ENCODE measurements at places on chromosomes 7 and 10. TPM values are rescaled to one million over a fixed set of nuclear protein-coding genes. Genes with fewer than 3 reads are reported as not detected.

The GATA3 gene
- polyA plus RNA-seq: 0.63 TPM

The MMP21 gene
- 0.09 TPM for polyA plus RNA-seq

The NKX2-3 gene
- polyA plus RNA-seq: not detected

The SLC13A4 gene
- polyA plus RNA-seq: 0.28 TPM

The IGFBP3 gene
- polyA plus RNA-seq: 8.5 TPM

The ANXA8L1 gene
- 0.50 TPM for polyA plus RNA-seq

DNA sequence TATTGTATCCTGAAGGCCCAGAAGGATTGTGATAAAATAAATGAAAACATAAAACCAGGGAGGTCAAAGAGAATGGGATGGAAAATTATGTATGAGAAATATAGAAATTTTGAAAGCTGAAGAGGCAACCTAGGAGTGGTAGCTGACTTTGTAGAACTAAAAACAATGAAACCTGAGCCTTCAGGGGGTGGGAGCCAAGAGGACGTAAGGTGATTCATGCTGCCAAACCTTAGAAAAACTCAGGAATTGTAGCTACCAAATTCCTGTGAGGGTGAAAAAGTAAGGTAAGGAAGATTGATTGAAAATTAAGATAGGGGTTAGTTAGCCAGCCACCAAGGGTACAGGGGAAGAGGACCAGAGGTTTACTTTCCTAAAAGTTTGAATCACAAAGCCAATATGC is 213.2 kb downstream of the KCND2 start:
- H3K27ac ChIP-seq: no peak overlapping the region
- peaks cover 3% of the 10 kb centered on the region for H3K36me3 ChIP-seq
- no peaks in the 10 kb centered on the region for H3K27me3 ChIP-seq
- no peaks in the 10 kb centered on the region for H3K4me1 ChIP-seq

GRCh38 chr7:34058801-34059135 is 153.4 kb downstream of the BMPER start:
- H3K4me3 ChIP-seq: no peak overlapping the region
- no peaks in the 10 kb centered on the region for H3K36me3 ChIP-seq
- H3K27me3 ChIP-seq: no peaks in the 10 kb centered on the region
- DNase-seq: no peak
- no peak overlapping the region for H3K27ac ChIP-seq
- H3K4me1 ChIP-seq: no peaks in the 10 kb centered on the region

GRCh38 chr7:69738396-69738951 is 140.2 kb downstream of the AUTS2 start:
- no peaks in the 10 kb centered on the region for H3K27me3 ChIP-seq
- peak overlapping the region; percentile 53 for H3K4me3 ChIP-seq
- H3K4me1 ChIP-seq: peaks cover 32% of the 10 kb centered on the region
- peak; percentile 82 for DNase-seq

- H3K27ac ChIP-seq: peak overlapping the region; percentile 65
- no peaks in the 10 kb centered on the region for H3K27me3 ChIP-seq
- no peak for DNase-seq
- peaks cover 14% of the 10 kb centered on the region for H3K4me1 ChIP-seq
- H3K36me3 ChIP-seq: peaks cover 11% of the 10 kb centered on the region
These were observed 56.7 kb downstream of the SNX10 start for GRCh38 chr7:26348234-26348851.

DNA sequence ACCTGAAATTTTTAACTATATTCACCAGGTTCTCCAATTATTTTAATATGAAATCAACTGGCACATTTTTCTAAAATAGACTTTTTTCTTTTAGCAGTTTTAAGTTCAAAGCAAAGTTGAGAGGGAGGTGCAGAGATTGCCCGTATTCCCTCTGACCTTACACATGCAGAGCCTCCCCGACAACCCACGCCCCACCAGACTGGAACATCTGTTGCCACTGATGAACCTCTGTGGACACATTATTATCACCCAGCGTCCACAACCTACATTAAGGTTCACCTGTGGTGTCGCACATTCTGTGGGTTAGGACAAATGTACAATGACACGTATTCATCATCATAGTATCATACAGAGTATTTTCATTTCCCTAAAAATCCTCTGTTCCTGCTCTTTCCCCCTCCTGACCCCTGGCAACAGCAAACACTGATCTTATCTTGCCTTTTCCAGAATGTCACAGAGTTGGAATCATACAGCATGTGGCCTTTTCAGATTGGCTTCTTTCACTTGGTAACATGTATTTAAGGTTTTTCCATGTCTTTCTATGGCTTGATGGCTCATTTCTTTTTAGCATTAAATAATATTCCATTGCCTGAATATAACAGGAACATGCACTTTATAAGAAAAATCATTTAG is 37.1 kb downstream of the COBL start:
- no peaks in the 10 kb centered on the region for H3K27me3 ChIP-seq
- no peaks in the 10 kb centered on the region for H3K4me1 ChIP-seq
- H3K36me3 ChIP-seq: no peaks in the 10 kb centered on the region
- no peak overlapping the region for H3K27ac ChIP-seq
- H3K4me3 ChIP-seq: no peak overlapping the region
- no peak for DNase-seq

DNA sequence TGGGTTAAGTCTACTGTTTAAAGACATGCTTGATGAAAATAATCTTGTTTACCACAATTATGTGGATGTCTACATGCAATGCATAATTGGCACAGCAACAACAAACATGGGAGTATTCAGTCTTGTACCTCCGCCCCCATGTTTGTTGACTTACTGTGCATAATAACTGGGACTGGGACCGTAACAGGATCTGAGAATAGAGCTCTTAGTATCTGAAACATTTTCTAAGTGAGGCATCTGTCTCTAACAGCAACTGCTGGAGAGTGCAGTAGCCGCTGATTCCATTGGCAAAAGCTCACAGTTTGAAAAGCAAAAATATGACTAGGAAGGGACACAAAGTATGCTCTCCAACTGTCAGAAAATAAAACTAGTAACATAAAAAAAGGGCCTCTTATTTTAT is 61.6 kb downstream of the ENO4 start:
- H3K27me3 ChIP-seq: no peaks in the 10 kb centered on the region
- H3K36me3 ChIP-seq: no peaks in the 10 kb centered on the region
- no peak overlapping the region for H3K27ac ChIP-seq
- no peak for DNase-seq

GRCh38 chr10:75140246-75140645 is 28.8 kb downstream of the SAMD8 start:
- H3K4me3 ChIP-seq: no peak overlapping the region

GRCh38 chr7:41336455-41336952 is 366.4 kb downstream of the INHBA start:
- H3K36me3 ChIP-seq: no peaks in the 10 kb centered on the region
- no peak overlapping the region for H3K4me3 ChIP-seq
- no peak overlapping the region for H3K27ac ChIP-seq
- H3K27me3 ChIP-seq: no peaks in the 10 kb centered on the region
- DNase-seq: no peak

DNA sequence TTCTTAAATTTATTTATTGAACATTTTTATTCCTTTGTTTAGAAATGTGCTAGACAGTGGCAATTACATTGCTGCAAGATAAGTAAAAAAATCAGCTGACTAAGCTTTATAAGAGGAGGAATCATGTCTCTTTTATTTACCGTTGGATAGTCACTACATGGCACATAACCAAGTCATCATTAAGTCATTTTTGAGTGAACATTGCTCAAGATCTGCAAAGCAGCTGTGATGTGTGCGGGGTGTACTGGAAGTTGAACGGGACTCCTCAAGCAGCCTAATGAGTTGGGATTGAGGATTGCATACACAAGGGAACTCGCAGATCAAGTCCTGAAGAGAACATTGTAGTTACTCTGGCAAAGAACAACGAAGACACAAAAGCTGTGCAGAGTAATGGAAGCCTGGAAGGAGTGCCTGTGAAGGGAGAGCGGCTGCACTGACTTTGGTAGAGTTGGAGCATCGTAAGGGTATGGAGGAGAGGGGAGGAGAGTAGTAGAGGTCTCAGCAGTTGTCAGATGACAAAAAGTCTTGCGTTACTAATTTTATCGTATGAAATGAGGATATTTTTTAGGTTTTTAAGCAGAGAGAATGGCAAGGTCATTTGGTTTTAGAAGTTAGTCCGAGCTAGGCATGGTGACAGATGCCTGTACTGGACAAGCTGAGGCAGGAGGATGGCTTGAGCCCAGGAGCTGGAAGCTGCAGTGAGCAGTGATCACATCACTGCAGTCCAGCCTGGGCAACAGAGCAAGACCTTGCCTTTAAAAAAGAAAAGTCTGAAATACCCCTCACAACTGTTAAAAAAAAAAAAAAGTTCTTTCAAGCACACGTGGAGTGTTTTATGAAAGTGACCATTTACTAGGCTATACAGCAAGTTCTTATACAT is 95.1 kb downstream of the BMPR1A start:
- H3K27ac ChIP-seq: no peak overlapping the region
- H3K4me3 ChIP-seq: no peak overlapping the region
- DNase-seq: no peak
- peaks cover 5% of the 10 kb centered on the region for H3K36me3 ChIP-seq
- no peaks in the 10 kb centered on the region for H3K27me3 ChIP-seq

DNA sequence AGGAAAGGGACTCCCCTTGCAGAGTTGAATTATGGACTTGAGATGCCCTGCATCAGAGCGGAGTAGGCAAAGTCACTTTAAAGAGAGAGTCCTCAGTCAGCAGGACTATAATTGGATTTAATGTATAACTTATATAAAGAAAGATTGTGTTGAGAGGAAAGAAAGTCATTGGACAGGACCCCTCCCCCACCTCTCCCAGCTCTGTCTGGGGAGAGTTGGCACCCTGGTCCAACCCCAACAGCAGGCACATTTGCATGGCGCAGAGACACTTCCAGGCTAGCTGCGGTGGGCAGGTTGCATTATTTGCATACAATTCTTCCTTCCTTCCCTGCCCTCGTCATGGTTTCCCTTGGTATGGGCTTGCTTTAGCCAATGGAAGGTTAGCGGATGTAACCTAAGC is 46.1 kb upstream of the NPTX2 start:
- no peaks in the 10 kb centered on the region for H3K27me3 ChIP-seq
- no peaks in the 10 kb centered on the region for H3K36me3 ChIP-seq
- no peaks in the 10 kb centered on the region for H3K4me1 ChIP-seq

Data from GM12878 (cell line).